ENCODE measurements at places on chromosomes 6 and 20. TPM values are rescaled to one million over a fixed set of nuclear protein-coding genes. Genes with fewer than 3 reads are reported as not detected.

DNA sequence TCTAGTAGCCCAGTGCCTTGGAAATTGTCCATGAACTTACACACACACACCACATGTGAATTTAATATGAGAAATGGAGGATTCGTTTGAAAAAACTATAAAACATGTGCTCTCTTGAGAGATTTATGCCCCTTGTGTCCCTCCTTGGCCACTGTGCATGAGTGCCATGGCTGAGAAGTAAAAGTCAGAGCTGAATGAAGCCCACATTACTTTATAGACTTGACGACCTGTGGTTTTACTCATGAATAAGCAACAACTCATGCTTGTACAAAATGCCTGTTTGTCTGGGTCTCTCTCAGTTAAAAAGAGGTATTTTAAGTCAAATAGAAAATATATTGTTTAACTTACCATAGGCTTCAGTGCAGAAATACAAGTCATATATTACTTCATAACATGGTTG is 102.7 kb downstream of the KCNQ5 start:
- H3K4me3 ChIP-seq: no peak overlapping the region
- H3K36me3 ChIP-seq: no peaks in the 10 kb centered on the region
- DNase-seq: no peak
- no peak overlapping the region for H3K27ac ChIP-seq
- H3K4me1 ChIP-seq: no peaks in the 10 kb centered on the region

DNA sequence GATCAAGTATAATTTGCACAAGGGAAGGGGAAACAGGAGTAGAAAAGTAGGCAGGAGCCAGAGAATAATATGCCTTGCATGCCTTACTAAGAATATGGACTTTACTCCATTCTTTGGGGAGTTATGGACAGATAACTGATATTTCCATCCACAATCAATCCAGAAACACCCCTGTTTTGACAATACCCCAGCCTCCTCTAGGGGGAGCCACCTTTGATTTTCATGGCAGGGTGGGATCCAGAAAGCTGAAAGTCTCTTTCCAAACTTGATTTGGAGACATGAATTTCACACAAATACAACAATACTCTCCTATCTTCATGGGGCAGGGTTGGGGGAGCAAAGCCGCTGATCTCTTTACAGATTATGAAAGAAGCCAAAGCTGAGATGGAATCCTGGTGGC is 404.1 kb downstream of the FOXA2 start:
- no peaks in the 10 kb centered on the region for H3K27me3 ChIP-seq
- H3K4me3 ChIP-seq: no peak overlapping the region
- no peaks in the 10 kb centered on the region for H3K36me3 ChIP-seq
- H3K4me1 ChIP-seq: no peaks in the 10 kb centered on the region
- H3K27ac ChIP-seq: no peak overlapping the region
- no peak for DNase-seq

DNA sequence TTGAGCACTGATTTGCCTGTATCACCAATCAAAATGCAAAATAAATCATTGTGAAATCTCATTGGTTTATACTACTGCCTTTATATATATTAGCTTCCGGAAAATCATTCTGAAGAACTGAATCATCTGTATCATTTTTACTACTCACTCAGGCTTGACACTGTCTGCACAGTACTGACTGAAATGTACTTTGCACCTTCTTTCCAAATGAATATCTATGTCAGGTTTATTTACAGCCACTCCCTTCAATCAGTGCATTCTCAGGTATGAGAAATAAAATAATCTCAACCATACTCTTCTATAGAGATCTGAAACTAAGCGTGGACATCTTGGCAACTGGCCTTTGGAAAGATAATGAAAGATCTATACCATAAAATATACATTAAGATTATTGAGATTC is 2.7 kb downstream of the KHDRBS2 start:
- H3K4me3 ChIP-seq: no peak overlapping the region
- H3K36me3 ChIP-seq: no peaks in the 10 kb centered on the region
- DNase-seq: no peak
- peaks cover 2% of the 10 kb centered on the region for H3K4me1 ChIP-seq

- H3K4me1 ChIP-seq: peaks cover 8% of the 10 kb centered on the region
- H3K27ac ChIP-seq: no peak overlapping the region
Measured at GRCh38 chr6:6729971-6730370, 141.5 kb downstream of the LY86 start.

GRCh38 chr6:158703837-158704822 is 54.3 kb downstream of the SYTL3 start:
- DNase-seq: peak; percentile 78
- H3K27me3 ChIP-seq: no peaks in the 10 kb centered on the region
- H3K27ac ChIP-seq: peak overlapping the region; percentile 32
- H3K4me3 ChIP-seq: peak overlapping the region; percentile 53

DNA sequence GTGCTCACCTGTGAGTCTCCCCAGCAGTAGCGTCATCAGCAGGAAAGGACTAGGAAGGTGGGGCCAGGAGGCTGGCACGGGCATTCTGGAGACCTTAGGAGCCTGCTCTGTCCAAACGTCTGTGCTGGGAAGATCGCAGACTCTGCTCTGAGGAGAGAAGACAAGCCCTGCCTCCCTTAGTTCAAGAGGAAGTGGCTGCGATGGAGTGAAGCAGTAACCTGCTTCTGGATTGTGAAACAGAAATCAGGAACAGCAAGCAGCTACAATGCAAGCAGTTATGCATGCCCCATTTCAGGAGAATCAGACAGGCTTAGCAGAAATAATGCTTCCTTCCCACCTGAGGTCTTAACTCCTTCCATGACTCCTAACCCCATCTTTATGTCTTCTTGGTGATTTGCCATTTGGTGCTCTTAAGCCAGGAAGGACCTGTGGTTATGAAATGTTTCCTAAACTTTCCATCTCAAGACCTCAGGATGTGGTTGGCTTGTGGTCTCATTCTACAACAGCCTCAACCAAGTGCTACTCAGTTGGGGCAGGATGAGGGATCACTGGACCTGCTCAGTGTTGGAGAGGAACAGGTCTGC is at the start of gene SIRPB1:
SIRPB1 (minus strand) TSS at position 149 of the 584 bp plus-strand sequence; CDS start at position 84, 65 bp downstream.
- no peak within 1 kb of the TSS for H3K4me3 ChIP-seq
- DNase-seq: no peak
- H3K27ac ChIP-seq: peak within 1 kb of the TSS; percentile 50
- H3K27me3 ChIP-seq: no peaks in the 10 kb centered on the region

DNA sequence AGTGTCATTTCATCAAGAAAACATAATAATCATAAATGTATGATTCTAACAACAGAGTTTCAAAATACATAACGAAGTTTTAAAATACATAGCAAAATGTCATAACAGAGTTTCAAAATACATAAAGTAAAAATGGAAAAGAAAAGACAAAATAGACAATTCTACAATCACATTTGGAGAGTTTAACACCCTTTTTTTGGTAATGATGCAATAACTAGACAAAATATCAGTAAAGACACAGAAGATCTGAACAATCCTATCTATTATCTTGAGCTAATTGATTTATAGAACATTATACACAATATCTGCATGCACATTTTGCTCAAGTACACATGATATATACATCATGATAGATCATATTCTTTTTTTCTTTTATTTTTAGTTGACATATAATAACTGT is 13.4 kb upstream of the SLC17A2 start:
- no peak overlapping the region for H3K4me3 ChIP-seq
- H3K4me1 ChIP-seq: peaks cover 2% of the 10 kb centered on the region
- no peak overlapping the region for H3K27ac ChIP-seq
- no peaks in the 10 kb centered on the region for H3K27me3 ChIP-seq
- no peaks in the 10 kb centered on the region for H3K36me3 ChIP-seq
- DNase-seq: no peak

- DNase-seq: no peak
- no peaks in the 10 kb centered on the region for H3K4me1 ChIP-seq
- H3K27me3 ChIP-seq: no peaks in the 10 kb centered on the region
Measured at GRCh38 chr20:7770046-7770445, 170.2 kb downstream of the HAO1 start.

- H3K4me3 ChIP-seq: no peak overlapping the region
- no peak overlapping the region for H3K27ac ChIP-seq
- DNase-seq: no peak
Measured at GRCh38 chr6:116210750-116211425, 43.0 kb downstream of the TSPYL4 start.

- no peak overlapping the region for H3K27ac ChIP-seq
- H3K4me3 ChIP-seq: no peak overlapping the region
- H3K4me1 ChIP-seq: no peaks in the 10 kb centered on the region
- no peaks in the 10 kb centered on the region for H3K27me3 ChIP-seq
- DNase-seq: no peak
Measured at GRCh38 chr6:132270726-132271402, 130.4 kb downstream of the MOXD1 start.

GRCh38 chr6:136250686-136251008 is 536 bp upstream of the MTFR2 start:
- H3K27ac ChIP-seq: no peak overlapping the region
- no peak for DNase-seq
- H3K4me3 ChIP-seq: peak overlapping the region; percentile 97
- no peaks in the 10 kb centered on the region for H3K27me3 ChIP-seq

DNA sequence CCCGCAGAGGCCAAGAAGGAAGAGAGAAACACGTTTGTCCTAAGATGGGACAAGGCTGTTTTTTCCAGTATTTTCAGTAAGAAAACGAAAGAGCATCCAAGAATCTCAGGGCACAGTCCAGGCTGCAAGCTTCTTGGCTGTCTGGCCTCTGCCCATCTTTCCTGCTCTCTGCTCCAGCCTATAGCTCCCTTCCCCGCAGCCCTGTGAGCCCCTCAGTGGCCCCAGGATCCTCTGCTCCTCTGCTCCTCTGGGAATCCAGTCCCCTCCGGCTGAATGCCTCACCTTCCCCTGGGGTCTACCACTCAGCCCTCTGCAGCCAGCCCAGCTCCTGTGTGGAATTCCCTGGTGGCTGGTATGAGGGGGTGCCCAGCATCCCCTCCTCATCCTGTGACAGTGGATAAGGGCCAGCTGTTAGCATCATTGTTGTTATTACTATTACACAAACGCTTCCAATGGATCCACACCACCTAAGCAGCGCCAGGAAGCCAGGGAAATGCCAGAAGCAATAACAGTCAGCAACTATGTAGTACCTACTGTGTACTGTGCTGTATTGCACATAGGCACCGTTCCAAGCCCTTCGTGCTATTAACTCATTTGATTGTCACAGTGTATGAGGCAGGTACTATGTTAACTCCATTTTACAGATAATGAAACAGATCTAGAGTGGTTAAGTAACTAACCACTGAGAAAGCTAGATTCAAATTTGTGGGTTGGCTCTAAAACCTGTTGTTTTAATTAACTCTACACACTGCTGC is 60.3 kb upstream of the PTPN1 start:
- H3K27me3 ChIP-seq: peaks cover 36% of the 10 kb centered on the region
- no peak overlapping the region for H3K4me3 ChIP-seq
- no peak overlapping the region for H3K27ac ChIP-seq
- no peak for DNase-seq

- H3K4me1 ChIP-seq: no peaks in the 10 kb centered on the region
- H3K4me3 ChIP-seq: no peak overlapping the region
- H3K27me3 ChIP-seq: peaks cover 3% of the 10 kb centered on the region
- no peak for DNase-seq
- no peaks in the 10 kb centered on the region for H3K36me3 ChIP-seq
Measured at GRCh38 chr6:75090576-75090975, 115.3 kb downstream of the COL12A1 start.

GRCh38 chr20:14335052-14335451 is 2.4 kb downstream of the FLRT3 start:
- H3K36me3 ChIP-seq: no peaks in the 10 kb centered on the region
- DNase-seq: no peak
- no peaks in the 10 kb centered on the region for H3K27me3 ChIP-seq
- H3K4me1 ChIP-seq: peaks cover 2% of the 10 kb centered on the region
- H3K4me3 ChIP-seq: no peak overlapping the region

Gene TBXT
- total RNA-seq: not detected

Gene MAS1
- not detected for total RNA-seq

Gene RGS17
- total RNA-seq: 0.30 TPM

Gene GSTA3
- not detected for total RNA-seq

Gene GNRH2
- 3.0 TPM for total RNA-seq

Gene NPBWR2
- total RNA-seq: not detected

Gene TSHZ2
- 42.9 TPM for total RNA-seq

Gene CALHM6
- total RNA-seq: 3.8 TPM

Gene COL21A1
- total RNA-seq: not detected

Gene EEF1A2
- total RNA-seq: 0.96 TPM

Gene DEF6
- total RNA-seq: 309 TPM

Gene SERINC1
- total RNA-seq: 116 TPM

Gene RIN2
- total RNA-seq: 0.26 TPM

All from T-cell (primary cell).